ENCODE measurements at places on chromosomes 11 and 22. TPM values are rescaled to one million over a fixed set of nuclear protein-coding genes. Genes with fewer than 3 reads are reported as not detected.

MPZL3 gene
- total RNA-seq, result 10.7 TPM

DNA sequence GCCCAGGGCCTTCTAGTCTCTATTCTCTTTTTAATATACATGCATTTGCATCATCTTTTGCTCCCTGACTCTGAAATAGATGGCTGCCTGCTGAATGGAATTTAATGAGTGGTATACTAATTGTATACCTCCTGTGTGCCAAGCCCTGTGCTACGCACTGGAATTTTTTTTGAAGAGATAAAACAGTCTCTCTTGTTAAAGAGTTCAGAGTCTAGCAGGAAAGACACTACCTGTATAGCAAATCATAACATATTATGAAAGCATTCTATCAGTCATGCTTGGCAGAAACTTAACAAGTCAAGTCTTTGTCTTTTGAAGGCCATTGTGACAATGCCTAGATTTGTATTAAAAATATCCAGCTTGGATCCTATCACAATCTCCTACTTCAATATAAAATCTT is 63.7 kb upstream of the SESN3 start:
- DNase-seq, result no peak

MRGPRE gene
- total RNA-seq, result not detected

DNA sequence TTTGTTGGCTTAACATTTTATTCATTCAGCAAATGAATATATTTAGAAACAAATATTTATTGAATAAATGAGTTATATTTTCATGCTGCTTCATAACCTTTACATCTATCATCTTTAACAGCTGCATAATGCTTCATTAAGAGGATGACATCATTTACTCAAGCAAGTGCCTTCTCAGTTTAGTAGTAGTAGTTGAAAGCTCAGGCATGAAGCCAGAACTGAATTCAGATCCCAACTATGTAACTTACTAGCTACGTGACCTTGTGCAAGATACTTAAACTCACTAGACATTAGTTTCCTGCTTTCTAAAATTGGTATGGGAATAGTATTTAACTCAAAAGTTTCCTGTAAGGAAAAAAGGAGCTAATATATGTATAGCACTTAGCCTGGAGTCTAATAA is 90.3 kb downstream of the TMPRSS5 start:
- no peak for DNase-seq

DNA sequence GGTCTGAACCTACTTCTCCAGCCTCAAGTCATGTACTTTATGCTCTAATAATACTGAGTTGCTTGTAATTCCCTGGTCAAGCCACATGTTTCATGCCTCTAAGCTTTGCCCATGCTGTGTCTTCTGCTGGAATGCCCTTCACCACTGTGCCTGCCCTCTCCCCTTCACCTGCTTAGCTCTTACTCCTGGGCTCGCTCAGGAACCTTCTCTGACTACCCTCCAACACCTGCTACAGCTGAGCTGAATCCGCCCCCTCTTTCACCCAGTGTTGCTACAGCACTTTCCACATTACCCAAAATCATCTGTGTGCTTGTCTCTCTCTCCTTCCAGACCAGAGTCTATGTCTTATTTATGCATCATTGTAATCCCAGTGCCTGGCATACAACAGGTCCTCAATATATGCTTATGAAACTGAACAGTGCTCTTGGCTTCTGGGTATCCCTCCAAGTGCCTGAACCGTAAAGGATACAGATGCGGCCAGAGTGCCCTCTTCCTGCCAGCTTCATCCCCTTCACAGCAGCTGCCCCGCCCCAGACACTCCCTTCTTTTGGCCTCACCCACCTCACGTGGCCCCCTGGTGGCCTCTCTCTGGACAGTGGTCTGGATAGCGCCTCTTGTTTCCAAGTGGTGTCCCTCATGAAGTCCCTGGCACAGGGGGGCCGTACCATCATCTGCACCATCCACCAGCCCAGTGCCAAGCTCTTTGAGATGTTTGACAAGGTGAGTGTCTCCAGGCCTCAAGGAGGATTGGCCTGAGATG is 7.1 kb downstream of the ABCG4 start:
- peak; percentile 26 for DNase-seq
